Activated T-cell treated with anti-CD3 and anti-CD28 coated beads for 1 hour (primary cell): ENCODE measurements at places on chromosomes 16 and 17.

DNA sequence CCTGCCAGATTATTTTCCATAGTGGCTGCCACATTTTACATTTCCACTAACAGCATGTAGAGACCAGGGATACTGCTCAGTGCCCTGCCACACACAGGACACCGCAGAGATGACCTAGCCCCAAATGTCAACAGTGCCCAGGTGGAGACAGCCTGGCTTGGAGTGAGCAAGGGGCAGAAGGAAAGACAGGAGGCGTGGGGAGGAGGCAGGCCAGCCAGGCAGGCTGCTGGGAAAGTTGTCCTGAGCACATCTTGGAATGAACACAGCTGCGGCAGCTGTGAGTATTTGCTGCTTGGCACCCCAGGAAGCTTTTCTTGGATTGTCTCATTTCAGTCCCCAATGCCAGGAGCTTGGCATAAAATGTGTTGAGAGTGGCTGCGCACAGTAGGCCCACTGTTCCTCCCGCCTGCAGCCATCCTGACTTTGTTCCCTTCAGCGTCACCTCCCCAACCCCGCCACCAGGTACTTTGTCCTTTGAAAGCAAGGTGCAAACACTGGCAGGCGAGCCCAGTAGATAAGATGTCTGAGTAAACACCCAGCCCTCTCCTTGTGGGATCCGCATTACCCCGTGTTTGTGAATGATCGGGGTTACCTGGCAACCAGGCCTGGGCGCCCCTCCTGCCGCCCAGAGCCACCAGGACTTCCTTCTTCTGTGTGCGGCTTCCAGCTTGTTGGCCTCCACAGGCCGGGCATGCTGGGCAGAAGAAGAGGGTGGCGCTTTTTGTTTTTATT is 114.0 kb downstream of the CMIP start:
- DNase-seq: no peak

- no peak for DNase-seq
Observed at GRCh38 chr16:62573466-62573865, 537.2 kb upstream of the CDH8 start.

DNA sequence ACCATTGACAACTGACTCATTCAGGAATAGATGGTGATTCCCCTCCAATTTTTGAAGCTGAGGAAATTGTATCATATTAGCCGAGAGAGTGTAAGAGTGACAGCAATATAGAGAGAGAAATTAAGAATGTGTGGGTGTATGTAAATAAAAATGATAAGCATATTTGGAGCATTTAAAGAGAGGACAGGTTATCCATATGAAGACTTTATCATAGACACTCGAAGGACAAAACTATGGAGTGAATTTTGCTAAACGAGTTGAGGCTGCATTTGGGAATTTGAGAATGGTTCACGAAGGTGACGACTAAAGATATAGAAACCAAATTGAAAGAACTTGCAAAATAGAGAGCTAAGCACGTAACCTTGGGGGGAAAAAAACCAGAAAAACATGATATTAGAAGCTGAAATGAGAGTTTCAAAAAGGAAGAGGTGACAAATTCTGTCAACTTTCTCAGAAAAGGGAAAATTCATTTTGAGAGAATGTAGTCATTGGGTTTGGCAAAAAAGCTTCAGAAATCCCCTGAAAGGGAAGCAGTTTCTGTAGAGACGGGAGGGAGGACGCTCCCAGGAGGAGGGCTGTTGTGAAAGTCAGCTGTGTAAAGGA is 129.7 kb downstream of the KCNJ2 start:
- no peak for DNase-seq

DNA sequence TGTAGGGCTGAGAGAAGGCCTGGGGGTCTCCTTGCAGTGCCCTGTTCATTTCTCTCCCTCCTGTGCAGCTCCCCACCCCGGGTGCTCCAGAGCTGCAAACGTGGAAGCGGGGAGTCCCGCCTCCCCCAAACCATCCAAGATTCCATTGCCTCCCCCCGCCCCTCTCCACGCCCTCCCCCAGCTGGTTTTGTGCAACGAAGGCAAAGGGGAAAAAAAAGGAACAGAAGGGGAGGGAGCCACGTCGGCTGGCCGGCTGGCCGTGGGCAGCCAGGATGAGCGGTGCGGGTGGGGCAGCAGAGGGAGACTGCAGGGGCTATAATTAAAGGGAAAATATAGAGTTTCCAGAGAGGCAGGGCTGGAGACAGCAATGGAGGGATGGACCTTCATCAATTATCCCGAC is 1.7 kb upstream of the COL1A1 start:
- DNase-seq: no peak
